ENCODE measurements at places on chromosomes 2 and 18.

- DNase-seq = peak; percentile 27
These were observed 145.9 kb downstream of the ACKR3 start for GRCh38 chr2:236715491-236715961.

GRCh38 chr18:25351777-25352628 is at the start of gene ZNF521:
Gene ZNF521, minus strand, starts transcription at chr18:25352166. Its CDS starts 1,220 bp downstream, at chr18:25350946.
- peak; percentile 86 for DNase-seq

DNA sequence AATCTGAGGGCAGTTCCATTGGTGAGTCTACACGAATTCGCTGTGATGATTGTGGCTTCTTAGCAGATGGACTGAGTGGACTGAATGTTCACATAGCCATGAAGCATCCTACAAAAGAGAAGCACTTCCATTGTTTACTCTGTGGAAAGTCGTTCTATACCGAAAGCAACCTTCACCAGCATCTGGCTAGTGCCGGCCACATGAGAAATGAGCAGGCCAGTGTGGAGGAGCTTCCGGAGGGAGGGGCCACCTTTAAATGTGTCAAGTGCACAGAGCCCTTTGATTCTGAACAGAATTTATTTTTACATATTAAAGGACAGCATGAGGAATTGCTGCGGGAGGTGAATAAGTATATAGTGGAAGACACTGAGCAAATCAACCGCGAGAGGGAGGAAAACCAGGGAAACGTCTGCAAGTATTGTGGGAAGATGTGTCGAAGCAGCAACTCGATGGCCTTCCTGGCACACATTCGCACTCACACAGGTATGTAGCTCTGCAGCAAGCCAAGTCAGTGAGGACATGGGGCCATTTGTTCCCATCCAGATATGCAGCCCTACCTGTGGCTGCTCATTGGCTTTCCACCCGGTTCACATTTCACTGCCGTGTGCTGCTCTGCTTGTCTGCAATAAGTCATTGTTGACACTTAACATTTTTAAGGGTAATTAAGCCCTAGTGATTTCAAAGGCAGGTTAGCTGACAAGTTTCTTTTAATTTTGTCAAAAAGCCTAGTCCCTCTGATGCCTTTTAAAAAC is 37.7 kb downstream of the ZNF407 start:
- DNase-seq = no peak

DNA sequence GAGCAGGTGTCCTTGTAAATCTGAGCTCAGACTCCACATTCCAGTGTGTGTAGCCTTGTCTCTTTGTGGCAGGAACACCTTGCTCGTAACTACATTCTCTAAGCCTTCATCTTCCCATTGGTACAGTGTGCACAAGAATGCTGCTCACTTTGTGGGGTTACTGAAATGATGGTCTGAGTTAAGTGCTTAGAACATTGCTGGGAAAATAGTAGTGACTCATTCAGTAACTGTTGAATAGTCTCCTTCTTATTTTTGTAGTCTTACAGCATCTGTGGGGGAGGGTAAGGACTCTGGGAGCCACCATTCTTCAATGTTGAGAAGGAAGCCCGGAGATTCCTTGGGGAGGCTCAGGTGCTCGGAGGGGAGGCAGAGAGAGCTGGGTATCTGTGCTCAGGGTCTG is 236.0 kb upstream of the HDAC4 start:
- DNase-seq = no peak
